Activated T-cell treated with anti-CD3 and anti-CD28 coated beads, Interleukin-2, amount 50 U/mL, for 72 hours (primary cell): ENCODE measurements at places on chromosomes 5 and 9. TPM values are rescaled to one million over a fixed set of nuclear protein-coding genes. Genes with fewer than 3 reads are reported as not detected.
A peak's percentile ranks its signal among the peaks of the same experiment; 100 is the strongest.

GRCh38 chr5:113194591-113194990, 218.0 kb downstream of the DCP2 start:
- DNase-seq = no peak

GRCh38 chr9:113934829-113935676, 58.9 kb downstream of the ZNF618 start:
- no peak for DNase-seq

DNA sequence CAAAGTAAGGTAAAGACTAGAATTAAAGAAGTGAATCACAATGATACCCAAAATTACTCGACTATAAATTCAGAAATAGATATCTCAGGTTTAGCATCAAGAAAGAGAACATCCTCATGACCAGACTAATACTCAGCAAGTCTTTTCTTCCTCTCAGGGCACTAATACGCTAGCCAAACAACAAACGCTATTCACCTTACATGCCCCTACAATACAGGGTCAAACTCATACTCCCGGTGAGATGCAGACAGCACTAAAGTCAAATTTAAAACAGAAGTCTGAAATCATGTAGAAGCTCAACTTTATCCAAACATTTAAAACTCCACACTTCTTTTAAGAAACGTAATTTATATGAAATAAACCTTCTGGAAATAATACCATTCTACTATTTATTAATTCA, 5.6 kb downstream of the PFDN1 start:
- no peak for DNase-seq

GRCh38 chr5:149089796-149090195, 26.9 kb upstream of the SH3TC2 start:
- no peak for DNase-seq

IL33 gene
- not detected for total RNA-seq

GRCh38 chr9:71268871-71269635, 147.6 kb upstream of the TRPM3 start:
- DNase-seq = no peak

LCN15 gene
- total RNA-seq = not detected

DNA sequence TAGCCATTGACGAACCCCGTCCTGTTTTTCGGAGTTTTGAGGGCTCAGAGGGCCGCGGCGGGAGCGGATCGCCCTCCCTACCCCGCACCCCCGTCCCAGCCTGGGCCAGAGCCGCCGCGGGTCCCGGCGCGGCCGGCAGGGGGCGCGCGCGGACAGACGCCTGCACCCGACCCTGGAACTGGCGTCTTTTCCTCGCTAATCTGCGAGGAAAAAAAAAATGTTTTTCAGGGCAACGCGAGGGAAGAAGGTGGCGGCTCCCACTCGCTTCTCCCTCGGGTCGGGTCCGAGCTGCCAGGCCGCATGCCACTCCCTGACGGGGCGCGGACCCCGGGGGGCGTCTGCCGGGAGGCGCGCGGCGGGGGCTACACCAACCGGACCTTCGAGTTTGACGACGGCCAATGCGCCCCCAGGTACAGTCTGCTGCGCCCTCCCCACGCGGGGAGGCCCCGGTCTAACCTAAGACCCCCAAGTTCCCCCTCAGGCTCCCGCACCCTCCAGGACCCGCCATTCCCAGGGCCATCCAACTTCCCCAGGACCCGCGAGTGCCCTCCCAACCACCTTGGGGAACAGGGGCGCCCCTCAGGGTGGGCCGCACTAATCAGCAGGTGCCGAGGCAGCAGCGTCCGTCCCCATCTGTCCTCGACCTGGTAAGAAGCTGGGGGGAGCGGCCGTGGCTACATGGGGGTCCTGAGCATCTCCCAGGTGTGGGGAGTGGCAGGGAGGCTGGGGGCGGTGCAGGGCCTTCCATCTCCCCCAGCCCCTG, at the start of gene KCNT1:
Gene KCNT1 (plus strand): TSS at position 227 of the 763 bp plus-strand sequence. CDS start 74 bp downstream, at position 301.
- DNase-seq = peak; percentile 54

DNA sequence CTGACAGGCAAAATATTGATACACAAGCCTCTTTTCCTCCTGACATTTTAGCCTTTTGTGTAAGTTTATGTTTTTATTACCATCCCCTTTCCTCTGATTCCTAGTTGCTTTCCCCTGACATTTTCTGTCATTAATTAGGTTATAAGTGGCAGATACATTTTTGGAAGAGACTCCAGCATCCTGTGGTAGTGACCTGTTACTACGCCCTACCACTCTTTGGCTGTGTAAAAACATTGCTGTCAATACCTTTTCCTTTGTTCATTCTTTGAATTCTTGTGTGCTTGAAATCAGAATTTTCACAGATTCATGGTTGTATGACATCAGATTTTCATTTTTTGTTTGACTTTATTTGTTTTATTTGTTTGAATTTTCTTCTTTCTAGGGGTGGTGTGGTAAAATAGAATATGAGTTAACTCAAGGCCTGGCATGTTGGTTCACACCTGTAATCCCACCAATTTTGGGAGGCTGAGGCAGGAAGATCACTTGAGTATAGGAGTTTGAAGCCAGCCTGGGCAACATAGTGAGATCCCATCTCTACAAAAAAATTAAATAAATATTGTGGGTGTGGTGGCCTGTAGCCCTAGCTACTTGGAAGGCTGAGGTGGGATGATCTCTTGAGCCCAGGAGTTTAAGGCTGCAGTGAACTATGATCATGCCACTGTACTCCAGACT, 43.4 kb downstream of the UBE2R2 start:
- DNase-seq = no peak

GRCh38 chr9:136726631-136727191, 14.3 kb downstream of the DIPK1B start:
- DNase-seq = peak; percentile 42

HMCN2 gene
- total RNA-seq = 0.17 TPM

- no peak for DNase-seq
Measured at GRCh38 chr5:143759396-143760130, 52.4 kb upstream of the HMHB1 start.

DNA sequence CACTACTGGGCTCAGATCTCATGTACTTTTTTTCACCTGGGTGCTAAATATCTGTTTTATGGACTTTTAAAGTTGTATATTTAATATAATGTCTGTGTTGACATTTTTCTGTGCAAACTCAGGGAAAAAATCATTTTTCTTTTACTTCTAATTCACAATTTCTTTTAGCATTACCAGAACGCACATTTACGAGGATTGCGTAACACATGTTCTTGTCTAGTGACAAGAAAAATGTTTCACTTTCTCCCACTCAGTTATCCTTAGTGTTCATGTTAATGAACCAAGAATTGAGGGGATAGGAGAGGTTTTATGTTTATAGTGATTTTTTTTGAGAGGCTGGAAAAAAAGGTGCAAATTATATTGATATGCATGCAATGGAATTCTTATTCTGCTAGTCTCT, 86.3 kb upstream of the PJA2 start:
- no peak for DNase-seq

ENHO gene
- not detected for total RNA-seq

- DNase-seq = no peak
Measured at GRCh38 chr9:20563917-20564316, 58.4 kb downstream of the MLLT3 start.

DNA sequence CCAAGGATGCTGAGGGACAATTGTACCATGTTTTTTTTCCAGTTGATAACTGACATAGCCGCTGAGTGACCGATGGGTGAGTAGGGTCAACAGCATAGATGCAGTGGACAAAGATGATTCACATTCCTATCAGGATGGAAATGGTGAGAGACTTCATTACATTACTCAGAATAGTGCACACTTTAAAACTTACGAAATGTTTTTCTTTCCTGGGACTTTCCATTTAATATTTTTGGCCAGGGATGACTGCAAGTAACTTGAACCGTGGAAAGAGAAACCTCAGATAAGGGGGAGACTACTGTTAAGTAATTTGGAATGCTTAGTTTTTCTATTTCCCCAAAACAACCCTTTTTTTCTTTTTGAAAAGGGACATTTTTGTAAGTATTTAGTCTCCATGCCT, 3.0 kb upstream of the TUSC1 start:
- no peak for DNase-seq

DNA sequence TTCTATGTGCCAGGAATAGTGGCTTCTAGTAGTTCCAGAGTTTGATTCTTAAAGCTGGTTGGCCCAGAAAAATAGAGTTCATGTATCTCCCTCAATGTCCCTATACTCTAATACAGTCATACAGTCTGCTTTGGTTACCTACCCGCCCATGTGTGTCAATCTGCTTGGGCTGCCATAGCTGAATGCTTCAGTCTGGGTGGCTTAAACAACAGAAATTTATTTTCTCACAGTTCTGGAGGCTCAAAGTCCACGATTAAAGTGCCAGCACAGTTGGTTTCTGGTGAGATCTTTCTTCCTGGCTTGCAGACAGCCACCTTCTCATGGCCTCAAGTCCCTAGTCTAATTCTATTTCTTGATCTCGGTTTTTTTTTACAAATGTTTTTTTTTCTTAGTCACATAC, 1739.0 kb downstream of the MAT2B start:
- DNase-seq = no peak

LCN1 gene
- total RNA-seq = not detected

SPINK4 gene
- total RNA-seq = not detected

DNA sequence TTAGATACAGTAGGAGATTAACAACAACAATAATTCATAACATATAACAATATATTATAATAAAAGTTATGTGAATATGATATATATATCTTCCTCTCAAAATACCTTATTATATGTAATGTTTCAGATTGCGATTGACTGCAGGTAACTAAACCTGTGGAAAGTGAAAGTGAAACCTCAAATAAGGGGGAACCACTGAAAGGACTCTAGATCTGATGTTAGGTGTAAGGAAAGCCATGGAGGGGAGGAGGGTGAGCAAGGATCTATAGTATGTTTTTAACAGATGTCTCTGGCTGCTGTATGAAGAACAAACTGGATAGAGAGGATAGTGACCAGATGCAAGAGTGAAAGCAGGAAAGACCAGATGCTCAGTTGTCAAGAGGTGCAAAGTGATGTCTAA, 5.8 kb upstream of the FSTL4 start:
- no peak for DNase-seq

CDH12 gene
- not detected for total RNA-seq

DNA sequence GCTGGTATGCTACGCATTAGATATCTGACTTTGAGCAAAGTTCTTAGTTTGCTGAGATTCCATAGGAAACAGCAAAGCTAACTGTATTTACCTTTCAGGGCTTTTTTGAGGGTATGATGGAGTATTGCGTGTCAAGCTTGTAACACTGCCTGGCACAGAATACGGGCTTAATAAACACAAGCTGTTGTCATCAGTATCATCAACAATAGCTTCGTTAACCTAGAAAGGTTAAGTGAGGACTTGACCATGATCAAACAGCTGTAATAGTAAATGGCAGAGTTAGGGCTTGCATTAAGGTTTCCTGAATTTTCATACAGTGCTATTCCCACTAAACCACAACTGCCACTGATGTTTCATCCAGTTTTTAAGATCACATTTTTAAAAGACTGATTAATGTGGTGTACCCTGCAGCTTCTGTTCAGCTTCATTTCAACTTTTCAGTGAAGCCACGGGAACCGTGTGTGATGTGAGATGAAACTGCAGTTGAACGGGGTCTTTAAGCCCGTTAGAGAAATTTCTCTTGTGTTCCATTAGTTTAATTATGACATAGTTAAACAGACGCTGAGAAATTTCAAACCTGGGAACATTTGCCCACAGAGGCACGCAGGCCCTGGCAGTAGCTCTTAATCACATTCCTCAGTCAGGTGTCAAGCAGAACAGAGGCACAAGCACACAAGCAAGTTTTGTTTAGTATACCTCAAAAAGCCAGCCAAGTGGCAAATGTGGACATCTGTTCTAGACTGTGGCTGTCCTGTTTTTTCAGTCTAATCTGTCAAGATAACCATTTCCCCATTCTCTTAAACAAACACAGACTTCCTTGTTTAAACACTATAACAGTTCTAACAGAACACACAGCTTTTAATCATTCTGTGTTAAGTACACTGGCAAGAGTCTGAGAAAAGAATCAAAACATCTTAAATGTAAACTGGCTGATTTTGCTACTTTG, 147.1 kb downstream of the ZNF608 start:
- no peak for DNase-seq

GRCh38 chr9:123113185-123113584, 79.7 kb downstream of the GPR21 start:
- no peak for DNase-seq

DNA sequence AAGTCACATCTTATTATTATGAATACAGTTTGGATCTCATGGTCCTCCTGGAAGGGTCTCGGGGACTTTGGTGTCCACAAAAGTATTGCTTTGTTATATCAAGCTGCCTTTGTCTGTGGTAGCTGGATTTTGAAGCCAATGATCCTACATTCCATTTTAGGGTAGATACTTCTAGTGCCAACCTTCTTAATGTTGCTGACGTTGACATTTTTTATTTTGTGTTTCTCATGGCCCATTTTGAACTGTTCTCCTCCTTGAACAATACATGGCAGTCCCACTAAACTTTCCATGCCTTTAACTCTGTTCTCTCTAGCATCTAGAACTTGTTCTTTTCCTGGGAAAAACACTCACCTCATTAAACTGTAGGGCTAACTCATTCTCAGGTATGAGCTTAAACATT, 425.8 kb downstream of the KCTD16 start:
- DNase-seq = no peak

GRXCR2 gene
- total RNA-seq = not detected

DNA sequence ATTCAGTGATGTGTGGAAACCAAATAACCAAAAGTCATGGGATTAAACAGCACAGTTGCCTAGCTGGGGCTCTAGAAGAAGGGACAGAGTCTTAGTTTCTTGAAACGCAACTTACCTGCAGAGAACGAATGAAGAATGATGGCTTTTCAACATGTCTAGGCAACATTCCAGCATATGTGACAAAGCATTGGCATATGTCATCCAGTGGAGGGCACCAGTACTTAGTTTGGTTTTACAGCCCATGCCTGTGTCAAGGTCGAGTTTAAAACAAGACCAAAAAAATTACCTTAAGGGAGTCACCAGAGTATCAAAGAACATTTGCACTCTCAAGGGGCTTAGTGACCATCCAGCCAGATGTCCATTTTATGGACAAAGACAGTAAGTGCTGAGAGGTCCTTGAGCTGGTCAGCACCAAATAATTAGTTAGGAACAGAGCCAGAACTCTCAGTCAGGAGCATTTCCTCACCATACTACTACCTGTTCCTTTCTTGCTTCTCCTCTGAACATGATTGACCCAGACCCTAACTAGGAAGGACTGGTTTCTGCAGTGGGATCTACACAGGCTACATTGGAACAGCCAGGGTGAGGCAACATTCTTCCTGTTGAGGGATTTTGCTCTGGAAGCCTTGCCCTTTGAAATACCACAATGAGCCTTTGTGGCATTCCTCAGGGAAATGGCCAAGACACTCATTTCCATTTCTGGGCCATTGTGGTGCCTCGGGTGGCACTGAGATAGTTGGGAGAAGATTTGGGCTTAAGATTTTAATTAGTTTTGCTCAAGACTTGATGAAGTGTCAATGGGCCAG, 75.4 kb upstream of the ANKH start:
- peak; percentile 27 for DNase-seq

GRCh38 chr5:133328800-133329199, 277.0 kb downstream of the HSPA4 start:
- DNase-seq = no peak
